Lower lobe of right lung (tissue), 2 donors: ENCODE measurements at places on chromosomes 12 and 14. TPM values are rescaled to one million over a fixed set of nuclear protein-coding genes. Genes with fewer than 3 reads are reported as not detected.
A peak's percentile ranks its signal among the peaks of the same experiment; 100 is the strongest.

The CELA1 gene
- not detected for total RNA-seq

DNA sequence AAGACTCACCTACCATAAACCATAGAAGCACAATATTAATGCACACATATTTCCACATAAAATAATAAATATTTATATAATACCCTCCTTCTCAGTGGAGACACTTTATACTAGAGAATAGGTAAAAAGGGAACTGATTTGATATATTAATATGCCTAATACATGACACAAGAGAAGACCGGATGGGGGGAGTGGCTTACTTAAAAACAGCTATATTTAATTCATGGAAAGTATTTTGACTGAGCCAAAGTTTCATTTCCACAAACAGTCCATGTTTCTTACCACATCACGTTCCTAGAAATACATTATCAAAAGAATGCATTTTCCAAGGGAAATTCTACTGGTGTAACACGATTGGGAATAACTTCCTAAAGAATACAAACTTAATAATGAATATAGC lies 63.4 kb downstream of the ITPR2 start:
- no peak overlapping the region for H3K4me3 ChIP-seq
- no peaks in the 10 kb centered on the region for H3K27me3 ChIP-seq
- H3K4me1 ChIP-seq, result peaks cover 28% of the 10 kb centered on the region

The AQP2 gene
- total RNA-seq, result not detected

DNA sequence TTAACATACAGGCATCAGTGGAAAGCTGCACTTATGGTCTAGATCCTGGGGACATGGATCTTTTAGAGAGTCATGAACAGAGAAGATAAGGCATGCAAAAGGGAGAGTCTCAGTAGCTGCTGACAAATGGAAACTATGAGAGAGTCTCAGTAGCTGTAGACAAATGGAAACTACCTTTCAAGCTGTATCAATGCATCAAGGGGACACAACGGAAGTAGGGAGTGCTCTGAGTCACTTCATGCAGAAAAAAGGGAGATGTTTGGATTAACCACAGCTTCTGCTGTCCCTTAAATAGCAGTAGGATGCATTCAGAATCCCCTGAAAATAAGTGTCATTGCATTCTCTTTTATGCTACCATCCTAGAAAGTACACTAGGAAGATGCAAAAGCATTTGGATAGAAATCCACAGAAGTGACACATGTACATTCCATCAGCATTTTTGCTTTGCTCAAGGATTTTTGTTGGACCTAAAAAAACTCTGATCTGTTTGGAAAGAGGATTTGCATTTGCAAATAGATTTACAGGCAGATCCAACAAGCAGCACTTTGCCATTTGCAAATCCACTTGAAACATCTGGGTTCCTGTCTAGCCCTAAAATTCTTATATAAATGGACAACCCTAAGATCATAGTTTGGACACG lies 227.5 kb upstream of the LMO3 start:
- no peak overlapping the region for H3K4me3 ChIP-seq
- no peaks in the 10 kb centered on the region for H3K4me1 ChIP-seq
- DNase-seq, result no peak

DNA sequence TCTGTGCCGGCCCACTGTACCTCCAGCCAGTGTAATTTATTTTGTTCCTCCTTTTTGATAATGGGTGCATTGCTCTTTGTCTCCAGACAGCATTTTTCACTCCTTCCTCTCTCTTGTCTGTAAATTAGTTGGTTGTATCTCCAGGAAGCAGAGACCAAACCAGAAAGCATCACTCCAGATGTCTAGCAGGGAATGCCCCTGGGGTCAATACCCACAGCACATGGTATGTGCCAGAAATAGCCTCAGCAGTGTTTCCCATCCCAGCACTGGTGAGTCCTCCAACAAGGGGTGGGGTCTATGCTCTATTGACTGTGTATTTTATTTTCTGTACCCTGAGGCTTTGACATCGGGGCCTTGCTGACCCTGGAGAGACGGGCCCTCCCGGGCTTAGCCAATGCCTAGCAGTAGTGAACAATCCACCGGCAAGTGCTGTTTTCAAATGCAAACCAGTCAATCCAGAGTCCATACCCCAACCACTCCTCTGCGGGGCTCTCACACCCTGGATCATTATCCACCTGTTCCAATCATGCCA lies 50.2 kb upstream of the FZD10 start:
- H3K4me3 ChIP-seq, result no peak overlapping the region
- H3K4me1 ChIP-seq, result no peaks in the 10 kb centered on the region
- H3K27ac ChIP-seq, result no peak overlapping the region
- DNase-seq, result no peak
- H3K27me3 ChIP-seq, result no peaks in the 10 kb centered on the region

DNA sequence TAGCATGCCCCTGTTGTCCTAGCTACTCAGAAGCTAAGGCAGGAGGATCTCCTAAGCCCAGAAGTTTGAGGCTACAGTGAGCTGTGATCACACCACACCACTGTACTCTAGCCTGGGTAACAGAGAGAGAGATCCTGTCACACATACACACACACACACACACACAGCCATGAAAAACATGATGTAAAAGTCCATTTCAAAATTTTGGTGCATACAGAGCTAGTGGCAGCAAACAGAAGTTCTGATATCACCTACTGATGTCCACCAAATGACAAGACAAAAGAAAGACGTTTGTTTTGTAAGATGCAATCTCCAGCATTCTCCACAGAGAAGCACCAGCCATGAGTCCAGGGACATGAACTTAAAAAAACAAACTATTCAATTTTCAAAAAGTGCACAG lies 15.9 kb downstream of the AREL1 start:
- no peak overlapping the region for H3K27ac ChIP-seq
- DNase-seq, result no peak
- peaks cover 23% of the 10 kb centered on the region for H3K4me1 ChIP-seq
- no peak overlapping the region for H3K4me3 ChIP-seq
- peaks cover under 1% of the 10 kb centered on the region for H3K36me3 ChIP-seq

GRCh38 chr12:113267621-113268020 lies 46.4 kb downstream of the TPCN1 start:
- no peak overlapping the region for H3K4me3 ChIP-seq
- H3K27me3 ChIP-seq, result no peaks in the 10 kb centered on the region
- H3K4me1 ChIP-seq, result peaks cover 19% of the 10 kb centered on the region
- peaks cover 69% of the 10 kb centered on the region for H3K36me3 ChIP-seq
- no peak overlapping the region for H3K27ac ChIP-seq

DNA sequence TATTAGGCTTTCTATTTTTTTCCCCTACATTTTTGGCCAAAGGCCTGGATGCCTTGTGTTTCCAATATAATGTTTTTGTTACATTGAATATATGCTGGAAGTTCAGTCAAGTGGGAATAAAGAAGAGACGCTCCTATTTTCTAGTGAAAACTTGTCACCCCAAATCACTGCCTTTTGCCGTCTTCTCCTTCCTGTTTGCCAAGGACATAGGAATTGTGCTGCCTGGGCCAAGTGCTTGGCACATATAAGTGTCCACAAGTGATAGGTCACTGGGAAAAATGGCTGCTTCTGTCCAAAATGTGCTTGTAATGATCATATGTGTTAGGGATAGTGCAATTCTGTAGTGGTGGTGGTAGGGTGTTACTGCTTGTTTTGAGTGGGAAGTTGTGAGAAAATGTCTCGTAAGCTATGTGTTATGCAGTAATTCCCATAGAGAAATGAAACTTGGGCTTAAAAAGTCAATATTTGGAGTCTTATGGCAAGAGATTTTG lies 11.6 kb upstream of the KCNJ8 start:
- H3K36me3 ChIP-seq, result no peaks in the 10 kb centered on the region
- H3K4me3 ChIP-seq, result no peak overlapping the region
- H3K4me1 ChIP-seq, result peaks cover 5% of the 10 kb centered on the region

The ENDOU gene
- not detected for total RNA-seq

GRCh38 chr12:39354955-39355354 lies 88.0 kb downstream of the KIF21A start:
- no peaks in the 10 kb centered on the region for H3K4me1 ChIP-seq
- H3K4me3 ChIP-seq, result no peak overlapping the region
- H3K27me3 ChIP-seq, result no peaks in the 10 kb centered on the region

DNA sequence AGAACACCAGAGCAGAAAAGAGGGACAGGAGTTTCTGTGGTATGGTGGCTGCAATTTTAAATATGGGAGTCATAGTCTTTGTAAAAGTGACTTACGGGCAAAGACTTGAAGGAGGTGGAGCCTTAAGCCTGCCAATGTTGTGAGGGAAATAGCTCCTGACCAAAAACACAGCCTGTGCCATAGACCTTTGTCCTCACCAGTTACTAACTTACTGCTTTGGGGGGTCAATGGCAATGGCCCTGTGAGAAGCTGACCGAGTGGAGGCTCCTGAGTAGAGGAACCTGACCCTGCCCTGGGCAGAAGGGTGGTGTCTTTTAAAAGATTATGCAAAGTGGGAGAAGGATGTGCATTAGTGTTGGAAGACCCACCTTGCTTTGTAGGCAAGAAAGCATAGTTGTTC lies 3.8 kb downstream of the MTHFD1 start:
- peaks cover 24% of the 10 kb centered on the region for H3K4me1 ChIP-seq
- H3K27me3 ChIP-seq, result no peaks in the 10 kb centered on the region
- H3K27ac ChIP-seq, result no peak overlapping the region
- no peak overlapping the region for H3K4me3 ChIP-seq
- H3K36me3 ChIP-seq, result peaks cover 8% of the 10 kb centered on the region
- DNase-seq, result no peak

DNA sequence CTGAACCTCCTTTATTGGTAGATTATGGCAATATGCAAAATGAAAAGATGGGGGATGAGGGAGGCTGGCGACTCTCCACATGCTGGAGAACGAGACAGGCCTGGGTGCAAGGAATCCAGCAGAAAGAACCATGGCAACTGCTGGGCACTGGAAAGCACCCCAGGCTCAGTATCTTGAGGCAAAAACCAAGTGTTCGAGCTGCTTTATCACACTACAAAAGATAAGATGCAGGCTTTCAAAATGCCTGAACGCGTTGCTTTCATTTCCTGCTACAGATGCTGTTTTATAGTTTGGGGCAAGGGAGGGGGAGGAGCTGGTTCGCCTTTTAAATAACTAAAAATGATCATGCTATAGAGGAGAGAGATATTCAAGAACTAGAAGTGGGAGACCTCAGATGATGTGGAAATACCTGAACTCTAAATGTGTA lies 38.9 kb downstream of the NIN start:
- no peaks in the 10 kb centered on the region for H3K4me1 ChIP-seq
- H3K27ac ChIP-seq, result no peak overlapping the region
- peaks cover 37% of the 10 kb centered on the region for H3K36me3 ChIP-seq
- H3K4me3 ChIP-seq, result no peak overlapping the region

DNA sequence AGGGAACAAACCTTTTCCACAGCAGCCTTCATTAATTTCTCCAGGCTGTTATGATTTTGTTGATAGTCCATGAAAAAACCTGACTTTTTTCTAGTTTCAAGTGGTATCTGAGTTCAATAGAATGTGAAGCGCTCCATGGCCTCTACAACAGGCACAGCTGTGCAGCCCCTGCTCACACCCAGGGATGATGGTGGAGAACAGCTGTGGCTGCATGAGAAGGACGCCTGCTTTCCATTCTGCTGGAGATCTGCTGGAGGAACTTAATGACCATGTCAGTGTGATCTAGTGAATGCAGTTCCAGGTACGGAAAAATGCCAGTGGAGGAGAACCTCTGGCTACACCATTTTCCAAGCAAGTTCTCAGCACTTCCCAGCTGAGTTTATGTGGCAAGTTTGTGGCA lies 80.6 kb downstream of the PIWIL1 start:
- no peak for DNase-seq
- H3K36me3 ChIP-seq, result no peaks in the 10 kb centered on the region
- H3K27me3 ChIP-seq, result no peaks in the 10 kb centered on the region
- H3K4me3 ChIP-seq, result no peak overlapping the region
- H3K4me1 ChIP-seq, result no peaks in the 10 kb centered on the region

DNA sequence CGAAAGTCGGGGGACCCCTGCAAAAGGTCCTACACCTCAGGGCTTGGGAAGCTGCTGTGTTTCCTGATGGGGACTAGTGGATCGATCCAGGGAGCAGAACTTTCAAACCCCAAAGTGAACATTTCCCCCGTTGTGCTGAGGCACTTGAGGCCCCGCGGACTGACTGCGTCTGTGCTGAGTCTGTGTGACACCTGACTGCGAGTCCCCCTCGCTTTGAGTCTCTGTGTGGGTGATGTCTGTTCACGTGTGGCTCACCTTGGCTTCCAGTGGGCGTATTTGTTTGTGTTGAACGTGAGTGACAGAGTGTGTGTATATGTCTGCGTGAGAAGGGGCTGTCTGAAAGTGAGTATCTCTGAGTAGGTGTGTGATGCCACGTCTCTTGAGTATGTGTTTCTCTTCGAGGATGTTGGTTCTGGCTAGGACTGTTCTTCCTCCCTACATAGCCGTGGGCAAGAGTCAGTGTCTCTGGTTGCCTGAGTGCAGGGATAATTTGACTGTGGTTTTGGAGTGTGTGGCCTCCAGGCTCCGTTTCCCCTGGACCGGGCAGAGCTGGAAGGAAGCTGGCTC lies 1.3 kb downstream of the TEAD4 start:
- peaks cover 3% of the 10 kb centered on the region for H3K27me3 ChIP-seq
- peaks cover 24% of the 10 kb centered on the region for H3K4me1 ChIP-seq
- DNase-seq, result no peak
- no peaks in the 10 kb centered on the region for H3K36me3 ChIP-seq

DNA sequence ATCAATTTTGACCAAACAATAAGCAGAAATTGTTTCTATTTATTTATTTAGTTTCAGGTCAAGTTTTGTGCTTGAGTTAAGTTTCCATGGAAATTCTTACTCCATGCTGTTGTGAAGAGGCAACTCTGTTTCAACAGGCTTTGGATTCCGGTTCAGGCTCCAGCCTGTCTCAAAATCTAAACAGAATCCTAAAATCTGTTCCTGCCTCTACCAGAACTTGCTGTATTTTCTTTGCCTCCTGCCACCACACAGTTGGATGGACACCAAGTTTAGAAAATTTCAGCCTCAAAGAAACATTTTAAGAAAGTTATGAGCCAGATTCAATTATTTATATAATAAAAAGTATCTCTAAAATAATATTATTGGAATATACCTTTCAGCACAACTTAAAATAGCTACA lies 330.9 kb downstream of the FOXG1 start:
- no peaks in the 10 kb centered on the region for H3K4me1 ChIP-seq
- H3K27me3 ChIP-seq, result no peaks in the 10 kb centered on the region
- H3K4me3 ChIP-seq, result no peak overlapping the region
- DNase-seq, result no peak

- no peaks in the 10 kb centered on the region for H3K4me1 ChIP-seq
- no peak for DNase-seq
- no peaks in the 10 kb centered on the region for H3K27me3 ChIP-seq
- no peak overlapping the region for H3K4me3 ChIP-seq
- no peak overlapping the region for H3K27ac ChIP-seq
Observed at GRCh38 chr12:24922090-24922489, 26.8 kb downstream of the BCAT1 start.

The POU6F1 gene
- 13.5 TPM for total RNA-seq

The IL23A gene
- total RNA-seq, result 0.56 TPM

DNA sequence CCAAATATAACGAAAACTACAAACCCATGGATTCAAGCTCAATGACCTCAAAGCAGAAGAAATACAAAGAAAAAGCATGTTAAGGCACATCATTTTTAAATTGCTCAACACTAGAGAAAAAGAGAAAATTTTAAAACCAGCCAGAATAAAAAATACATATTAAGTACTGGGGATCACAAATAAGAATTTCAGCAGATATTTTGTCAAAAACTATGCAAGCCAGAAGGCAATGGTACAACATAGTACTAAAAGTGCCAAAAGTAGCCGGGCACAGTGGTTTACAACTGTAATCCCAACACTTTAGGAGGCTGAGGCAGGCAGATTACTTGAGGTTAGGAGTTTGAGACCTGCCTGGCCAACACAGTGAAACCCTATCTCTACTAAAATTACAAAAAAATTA lies 10.2 kb downstream of the SGPP1 start:
- no peak overlapping the region for H3K27ac ChIP-seq
- DNase-seq, result no peak
- no peaks in the 10 kb centered on the region for H3K27me3 ChIP-seq
- H3K36me3 ChIP-seq, result peaks cover 5% of the 10 kb centered on the region

GRCh38 chr12:32454866-32455265 lies 55.5 kb downstream of the FGD4 start:
- DNase-seq, result no peak
- H3K27me3 ChIP-seq, result no peaks in the 10 kb centered on the region
- peak overlapping the region; percentile 2 for H3K27ac ChIP-seq
- no peaks in the 10 kb centered on the region for H3K36me3 ChIP-seq
- H3K4me1 ChIP-seq, result peaks cover 48% of the 10 kb centered on the region
- no peak overlapping the region for H3K4me3 ChIP-seq
